Activated CD4-positive, alpha-beta T cell treated with anti-CD3 and anti-CD28 coated beads for 24 hours (primary cell): ENCODE measurements at places on chromosomes 11 and 22.

DNA sequence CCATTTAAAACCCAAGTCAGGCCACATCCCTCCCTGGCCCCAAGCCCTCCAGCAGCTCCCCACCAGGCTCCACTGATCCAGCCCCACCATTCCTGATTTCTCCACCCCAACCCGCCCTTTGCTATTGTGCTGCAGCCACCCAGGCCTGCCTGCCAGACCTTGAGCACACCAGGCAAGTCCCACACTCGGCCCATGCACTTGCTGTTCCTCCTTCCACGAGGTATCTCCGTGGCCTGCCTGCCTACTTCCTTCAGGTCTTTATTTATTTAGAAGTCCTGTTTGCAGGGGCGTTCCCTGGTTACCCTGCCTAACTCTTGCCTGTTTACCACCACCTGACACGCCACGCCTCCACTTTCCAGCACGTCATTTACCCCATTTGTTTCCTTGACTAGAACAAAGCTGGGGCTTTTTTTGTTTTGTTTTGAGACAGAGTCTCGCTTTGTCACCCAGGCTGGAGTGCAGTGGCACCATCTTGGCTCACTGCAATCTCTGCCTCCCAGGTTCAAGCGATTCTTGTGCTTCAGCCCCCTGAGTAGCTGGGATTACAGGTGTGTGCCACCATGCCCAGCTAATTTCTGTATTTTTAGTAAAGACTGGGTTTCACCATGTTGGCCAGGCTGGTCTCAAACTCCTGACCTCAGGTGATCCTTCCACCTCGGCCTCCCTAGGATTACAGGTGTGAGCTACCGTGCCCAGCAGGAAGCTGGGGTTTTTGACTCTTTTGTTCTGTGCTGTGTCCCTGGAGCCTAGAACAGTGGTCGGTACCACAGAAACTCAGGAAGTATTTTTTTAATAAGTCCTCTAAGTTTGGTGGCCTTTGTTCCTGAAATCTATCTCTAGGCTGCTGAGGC lies 6.7 kb downstream of the CENPM start:
- peak; percentile 84 for DNase-seq

DNA sequence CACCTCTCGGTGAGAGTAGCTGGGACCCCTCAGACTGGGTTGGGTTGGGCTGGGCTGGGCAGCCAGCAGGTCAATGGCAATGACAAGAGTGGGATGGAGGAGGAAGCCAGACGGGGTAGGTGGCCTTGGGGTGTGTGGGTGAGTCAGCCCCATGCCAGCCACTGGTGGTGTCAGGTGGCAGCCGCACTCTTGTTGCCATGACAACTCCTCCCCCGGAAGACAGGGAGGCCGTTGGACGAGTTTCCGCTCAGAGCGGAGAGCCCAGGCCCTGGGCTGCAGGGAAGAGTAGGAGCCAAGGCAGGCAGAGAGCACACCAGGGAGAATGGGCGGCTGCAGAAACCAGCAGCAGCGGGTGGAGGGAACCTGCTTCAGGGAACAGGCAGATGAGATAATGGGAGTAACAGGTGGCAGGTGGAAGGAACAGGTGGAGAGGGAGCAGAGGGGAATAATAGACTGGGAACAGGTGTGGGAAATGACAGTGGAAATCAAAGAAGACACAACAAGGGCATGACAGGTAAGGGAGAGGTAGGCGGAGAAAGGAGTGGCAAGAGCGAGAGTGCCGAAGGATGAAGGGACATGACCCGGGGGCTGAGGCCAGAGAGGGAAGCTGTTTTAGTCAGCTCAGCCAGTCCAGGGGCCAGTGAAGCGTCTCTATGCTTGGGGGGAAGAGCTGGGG lies 8.7 kb downstream of the SPTBN2 start:
- DNase-seq: peak; percentile 31

- no peak for DNase-seq
Measured at GRCh38 chr22:48881326-48881980, 946.2 kb downstream of the BRD1 start.

GRCh38 chr22:40258017-40258416 lies 80.3 kb downstream of the TNRC6B start:
- DNase-seq: no peak

- DNase-seq: no peak
Measured at GRCh38 chr22:45139693-45140092, 24.0 kb upstream of the NUP50 start.

- no peak for DNase-seq
Measured at GRCh38 chr11:26194881-26195280, 137.0 kb upstream of the ANO3 start.

DNA sequence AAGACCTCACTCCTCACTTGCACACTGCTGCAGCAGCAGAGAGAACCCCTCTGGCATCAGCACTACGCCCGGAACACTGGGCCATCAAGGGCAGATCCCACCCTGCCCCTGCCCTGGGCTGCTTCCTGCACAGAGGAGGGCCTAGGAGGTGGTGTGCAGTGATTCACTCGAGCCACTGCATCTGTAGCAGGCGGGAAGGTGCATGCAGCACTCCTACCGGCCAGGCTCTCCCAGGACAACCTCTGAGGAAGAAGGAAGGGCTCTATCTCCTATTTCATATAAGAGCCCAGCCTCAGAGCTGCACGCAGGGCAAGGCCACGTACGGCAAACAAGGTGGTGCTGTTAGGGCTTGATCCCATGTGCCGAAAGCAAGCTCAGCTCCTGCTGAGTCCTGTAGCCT lies 14.2 kb downstream of the RANGAP1 start:
- no peak for DNase-seq
